CD4-positive, alpha-beta T cell treated with Interleukin-12 subunit alpha and Interleukin-12 subunit beta, for 1 hour (primary cell): ENCODE measurements at places on chromosomes 3 and 15.
A peak's percentile ranks its signal among the peaks of the same experiment; 100 is the strongest.

DNA sequence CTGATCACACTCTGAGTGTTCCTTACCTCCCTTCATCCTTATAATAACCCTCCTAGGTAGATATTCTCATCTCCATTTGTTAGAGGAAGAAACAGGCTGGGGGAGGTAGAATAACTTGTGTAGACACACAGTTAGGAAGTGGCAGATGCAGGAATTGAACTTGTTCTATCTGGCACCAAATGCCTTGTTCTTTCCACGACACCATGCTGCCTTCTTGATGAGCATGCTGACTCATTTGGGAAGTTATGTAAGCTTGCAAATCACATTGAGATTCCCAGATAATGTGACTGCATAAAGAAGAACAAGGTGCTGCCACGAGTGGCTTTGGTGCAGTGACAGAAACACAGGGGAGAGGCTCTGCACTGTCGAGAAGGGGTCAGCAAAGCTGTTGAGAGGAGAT lies 27.5 kb upstream of the NDUFB4 start:
- DNase-seq = no peak

DNA sequence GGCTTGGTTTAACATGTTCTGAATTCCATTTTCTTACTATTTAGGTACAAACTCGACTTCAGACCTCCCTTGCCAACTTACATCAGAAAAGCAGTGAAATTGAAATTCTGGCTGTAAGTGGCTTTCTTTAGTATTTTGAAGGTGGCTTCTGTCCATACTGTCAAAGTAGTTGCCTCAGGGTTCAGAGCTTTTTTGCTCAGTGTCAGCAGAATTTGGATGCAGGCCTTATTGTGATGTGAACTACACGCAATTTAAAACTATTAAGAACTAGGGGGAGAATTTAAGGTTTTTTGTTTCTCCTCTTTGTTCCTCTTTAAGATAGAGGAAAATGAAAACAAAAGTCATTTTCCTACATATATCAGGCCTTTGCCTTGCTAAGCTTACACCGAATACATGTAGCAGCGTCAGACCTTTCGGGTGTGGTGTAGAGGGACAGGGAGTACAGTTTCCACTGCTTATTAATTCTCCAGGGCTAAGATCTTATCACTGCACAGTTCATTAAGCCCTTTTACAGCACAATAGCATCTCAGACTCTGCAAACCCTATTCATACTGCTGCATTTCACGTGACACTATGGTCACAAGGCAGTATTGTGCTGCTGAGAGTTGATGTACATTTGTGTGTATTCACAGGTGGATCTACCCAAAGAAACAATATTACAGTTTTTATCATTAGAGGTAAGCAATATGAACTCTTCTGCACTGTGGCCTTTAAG lies 6.7 kb downstream of the SRP14 start:
- no peak for DNase-seq

DNA sequence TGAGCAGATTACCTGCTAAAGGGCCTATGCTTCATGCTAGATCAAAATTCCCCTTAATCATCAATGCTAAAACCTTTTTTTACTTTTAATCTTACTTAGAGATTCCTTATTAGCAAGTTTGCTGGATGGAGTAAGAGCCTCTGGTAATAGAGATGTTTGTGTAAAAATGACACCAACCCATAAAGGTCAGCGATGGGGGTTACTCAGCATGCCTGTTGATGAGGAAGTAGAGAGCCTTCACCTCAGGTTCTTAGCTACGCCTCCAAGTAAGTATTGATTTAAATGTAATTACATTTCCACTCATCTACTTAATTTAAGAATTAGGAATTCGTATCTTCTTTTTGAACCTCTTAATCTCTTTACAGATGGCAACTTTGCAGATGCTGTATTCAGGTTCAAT lies 38.8 kb downstream of the DNAJC13 start:
- no peak for DNase-seq

- no peak for DNase-seq
These were observed 46.3 kb upstream of the GAP43 start for GRCh38 chr3:115577000-115577399.

DNA sequence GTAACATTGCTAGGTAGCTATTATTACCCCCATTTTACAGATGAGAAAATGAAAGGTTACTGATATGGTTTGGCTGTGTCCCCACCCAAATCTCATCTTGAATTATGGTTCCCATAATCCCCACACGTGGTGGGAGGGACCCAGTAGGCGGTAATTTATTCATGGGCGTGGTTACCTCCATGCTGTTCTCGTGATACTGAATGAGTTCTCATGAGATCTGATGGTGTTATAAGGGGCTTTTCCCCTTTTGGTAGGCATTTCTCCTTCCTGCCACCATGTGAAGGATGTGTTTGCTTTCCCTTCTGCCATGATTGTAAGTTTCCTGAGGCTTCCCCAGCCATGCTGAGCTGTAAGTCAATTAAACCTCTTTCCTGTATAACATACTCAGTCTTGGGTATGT lies 252.1 kb downstream of the OPA1 start:
- no peak for DNase-seq

- DNase-seq = no peak
These were observed 431.2 kb downstream of the SOX2 start for GRCh38 chr3:182142928-182143327.

DNA sequence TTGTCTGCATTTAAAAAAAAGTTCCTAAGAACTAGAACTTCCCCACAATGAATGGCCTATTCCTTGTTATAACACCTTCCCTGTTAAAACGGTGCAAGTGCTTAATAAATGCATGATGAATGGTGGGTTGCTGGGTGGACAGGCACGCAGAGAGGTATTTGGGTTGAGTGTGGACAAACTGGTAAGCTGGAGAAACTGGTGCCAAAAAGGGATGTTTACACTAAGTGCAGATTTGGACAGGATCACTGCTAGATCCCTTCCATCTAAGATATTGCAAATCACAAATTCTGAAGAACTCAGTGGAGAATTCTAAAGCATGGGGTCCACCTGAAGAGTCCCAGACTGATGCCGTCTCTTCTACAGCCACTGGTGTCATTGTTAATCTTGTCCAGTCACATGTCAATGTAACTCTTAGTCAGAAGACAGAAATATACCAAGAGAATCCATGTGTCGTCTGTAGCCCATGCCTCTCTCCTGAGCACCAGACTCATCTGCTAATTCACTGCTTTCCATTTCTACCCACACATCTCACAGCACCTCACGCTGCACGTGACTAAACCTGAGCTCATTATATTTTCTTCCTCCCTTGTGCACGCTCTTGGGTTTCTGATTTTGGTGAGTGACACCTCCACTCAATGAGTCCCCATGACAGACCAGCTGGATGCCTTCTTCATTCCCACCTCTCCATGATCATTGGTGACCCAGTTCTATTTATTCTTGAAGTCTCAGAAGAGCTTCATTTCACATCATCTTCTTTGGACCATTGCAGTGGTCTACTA lies 328.9 kb downstream of the THSD4 start:
- no peak for DNase-seq

GRCh38 chr3:65914740-65915367 lies 123.9 kb downstream of the MAGI1 start:
- DNase-seq = no peak

GRCh38 chr15:48890375-48890972 lies 12.5 kb downstream of the EID1 start:
- no peak for DNase-seq

- DNase-seq = peak; percentile 45
These were observed 1029.3 kb upstream of the CFAP20DC start for GRCh38 chr3:60079076-60079475.

GRCh38 chr3:95212117-95212516 lies 1149.3 kb downstream of the NSUN3 start:
- DNase-seq = no peak

GRCh38 chr3:132660052-132660810 lies at the start of gene UBA5:
UBA5 (plus strand) TSS chr3:132660329; CDS start chr3:132660538, 209 bp downstream.
- DNase-seq = peak; percentile 73

DNA sequence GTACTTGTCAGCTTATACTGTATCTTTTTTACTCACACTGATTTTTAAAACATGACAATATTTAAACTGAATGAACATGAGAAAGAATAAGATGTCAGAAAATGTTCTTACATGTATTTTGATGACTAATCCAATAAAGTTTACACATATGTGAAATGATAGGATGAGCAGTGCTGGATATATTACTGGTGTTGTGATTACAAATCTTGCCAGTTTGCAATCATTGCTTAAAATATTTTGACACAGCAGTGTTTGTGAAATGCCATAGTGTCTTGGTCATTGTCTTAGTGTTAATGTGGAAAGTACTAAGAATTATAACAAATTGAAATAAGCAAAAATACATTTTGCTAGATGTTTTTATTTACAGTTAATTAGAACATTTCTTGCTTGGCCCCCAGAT lies 118.7 kb upstream of the MLF1 start:
- DNase-seq = no peak

- DNase-seq = no peak
These were observed 204.7 kb downstream of the TBL1XR1 start for GRCh38 chr3:176992565-176992964.

GRCh38 chr3:73601011-73601410 lies 23.7 kb downstream of the PDZRN3 start:
- DNase-seq = no peak

GRCh38 chr3:57682284-57682683 lies 10.6 kb downstream of the DENND6A start:
- no peak for DNase-seq

DNA sequence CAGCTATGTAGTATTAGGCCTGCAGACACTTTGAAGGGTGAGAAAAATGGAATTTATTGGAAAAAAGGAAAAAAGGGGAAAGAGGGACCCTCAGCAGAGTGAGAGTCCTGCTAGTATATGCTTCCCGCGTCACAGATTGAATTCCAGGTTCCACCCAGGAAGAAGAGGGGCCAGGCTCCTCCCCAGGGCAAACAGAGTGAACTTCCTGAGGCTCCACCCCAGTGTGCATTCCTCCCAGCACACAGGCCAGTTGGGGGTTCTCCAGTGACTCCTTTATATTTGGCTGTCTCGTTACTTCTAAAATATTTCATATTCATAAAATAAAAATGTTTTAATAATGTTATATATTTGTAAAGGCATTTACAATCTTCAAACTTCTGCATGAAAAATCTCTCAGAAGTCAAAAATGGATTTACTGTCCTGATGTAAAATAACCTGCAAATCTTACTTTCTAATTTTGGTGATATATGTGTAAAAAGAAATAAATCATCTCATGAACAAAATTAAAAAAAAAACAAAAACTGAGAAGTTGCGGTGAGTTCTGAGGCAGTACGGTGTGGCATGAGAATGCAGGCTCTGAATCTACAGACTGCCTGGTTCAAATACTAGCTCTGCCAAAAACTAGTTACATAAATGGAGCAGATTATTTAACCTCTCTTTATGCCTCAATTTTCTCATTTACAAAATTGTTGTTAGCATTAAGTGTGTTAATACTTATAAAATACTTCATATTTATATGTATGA lies 175.8 kb upstream of the P2RY1 start:
- no peak for DNase-seq

DNA sequence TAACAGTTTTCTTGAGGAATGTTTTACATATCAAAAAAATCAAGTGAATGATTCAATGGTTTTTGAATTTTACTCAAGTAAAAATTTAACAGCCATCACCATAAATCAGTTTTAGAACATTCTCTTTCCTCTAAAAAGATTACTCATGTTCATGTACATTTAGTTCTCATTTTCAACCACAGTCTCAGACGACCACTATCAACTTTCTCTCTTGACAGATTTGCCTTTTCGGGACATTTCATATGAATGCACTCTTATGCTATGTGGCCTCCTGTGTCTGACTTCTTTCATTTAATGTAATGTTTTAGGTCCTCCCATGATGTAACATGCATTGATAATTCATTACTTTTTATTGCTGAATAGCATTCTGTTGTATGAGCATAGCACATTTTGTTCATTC lies 309.3 kb upstream of the PLSCR5 start:
- DNase-seq = no peak

DNA sequence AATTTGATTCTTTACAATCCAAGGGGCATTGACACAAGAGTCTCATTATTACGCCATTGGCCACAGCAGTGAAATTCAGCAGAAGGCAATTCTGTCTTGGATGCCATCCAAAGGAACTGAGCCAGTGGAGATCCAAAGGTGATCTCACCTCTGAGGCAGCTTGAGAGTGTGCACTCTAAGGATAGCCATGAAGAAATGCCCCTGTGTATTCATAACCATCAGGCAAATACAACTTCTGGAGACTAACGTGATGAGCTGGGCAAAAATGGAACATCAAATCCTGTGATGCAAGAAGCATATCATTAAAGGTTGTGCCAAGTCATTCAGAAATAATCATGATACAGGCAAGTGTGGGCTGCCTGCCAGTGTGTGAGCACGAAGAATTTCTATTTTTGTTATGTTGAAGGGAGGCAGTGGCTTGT lies 41.4 kb downstream of the ROBO2 start:
- no peak for DNase-seq

GRCh38 chr15:66646308-66646707 lies 55.7 kb upstream of the SMAD6 start:
- DNase-seq = no peak

- DNase-seq = no peak
These were observed 57.0 kb upstream of the THRB start for GRCh38 chr3:24551626-24552025.

- no peak for DNase-seq
These were observed 29.3 kb downstream of the SHQ1 start for GRCh38 chr3:72818905-72819304.
